ENCODE measurements at places on chromosomes 6 and 20.

DNA sequence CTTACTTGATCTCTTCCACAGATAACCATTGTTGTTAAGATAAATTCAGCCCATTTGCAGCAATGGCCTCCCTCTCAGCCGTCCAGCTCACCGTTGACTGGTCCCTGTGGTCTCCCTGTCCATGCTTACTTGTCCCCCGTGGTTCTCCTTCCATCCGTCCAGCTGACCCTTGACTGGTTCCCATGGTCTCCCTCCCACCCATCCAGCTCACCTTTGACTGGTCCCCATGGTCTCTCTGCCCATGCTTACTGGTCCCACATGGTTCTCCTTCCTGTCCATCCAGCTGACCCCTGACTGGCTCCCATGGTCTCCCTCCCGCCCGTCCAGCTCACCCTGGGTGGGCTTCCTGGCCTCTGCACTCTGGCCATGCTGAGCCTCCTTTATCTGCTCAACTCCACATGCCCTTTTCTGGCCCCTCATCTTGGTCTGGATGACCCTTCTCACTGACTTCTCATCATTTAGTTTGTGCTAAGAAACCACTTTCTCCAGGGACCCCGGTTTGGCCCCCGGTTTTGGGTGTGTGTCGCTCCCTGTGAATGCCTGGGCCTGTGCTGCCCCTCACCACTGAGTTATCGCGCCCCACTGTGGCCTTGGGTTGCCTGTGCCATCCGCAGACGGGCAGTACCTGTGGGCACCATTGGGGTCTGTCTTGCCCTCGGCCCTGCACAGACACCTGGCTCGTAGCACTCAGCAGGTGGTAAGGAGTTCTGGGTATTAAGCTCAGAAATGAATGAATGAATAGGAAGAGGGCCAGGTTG lies 146.4 kb downstream of the ERMARD start:
- no peak for DNase-seq

DNA sequence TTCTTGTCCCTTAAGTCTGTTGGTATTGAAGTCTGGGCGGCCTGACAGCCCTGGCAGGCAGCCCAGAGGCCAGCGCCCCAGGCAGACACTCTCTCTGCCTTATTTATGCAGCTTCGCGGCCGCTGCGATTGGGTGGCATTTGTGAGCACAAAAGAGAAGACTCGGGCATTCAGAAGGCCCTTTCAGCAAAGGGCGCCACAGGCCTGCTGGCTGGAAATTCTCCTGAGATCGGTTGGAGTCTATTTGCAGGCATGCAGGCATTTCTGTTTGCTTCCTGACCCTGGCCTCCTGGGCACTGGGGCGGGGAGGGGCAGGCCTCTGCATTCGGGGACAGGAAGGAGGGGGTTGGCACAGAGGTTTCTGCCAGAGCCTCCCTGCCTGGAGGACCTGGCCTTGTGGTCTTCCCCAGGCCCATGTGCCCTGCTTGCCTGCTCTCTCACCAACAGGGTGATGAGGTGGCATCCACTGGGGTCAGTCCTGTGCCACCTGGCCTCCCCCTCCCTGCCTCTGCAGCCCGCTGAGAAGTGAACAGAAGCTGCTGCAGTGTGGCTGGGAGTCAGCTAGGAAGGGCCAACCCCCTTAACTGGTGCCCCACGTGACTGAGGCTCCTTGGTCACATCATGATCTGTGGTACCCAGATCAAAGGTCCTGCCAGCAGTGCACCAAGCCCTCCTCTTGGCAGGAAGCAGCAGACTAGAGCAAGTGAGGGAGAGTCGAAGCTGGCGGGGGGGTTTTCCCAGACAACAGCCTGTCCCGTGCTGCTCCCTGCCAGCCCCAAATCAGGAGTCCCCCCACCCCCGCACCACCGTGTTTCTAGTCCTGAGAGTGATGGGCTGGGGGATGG lies 16.6 kb upstream of the CCDC167 start:
- no peak for DNase-seq

DNA sequence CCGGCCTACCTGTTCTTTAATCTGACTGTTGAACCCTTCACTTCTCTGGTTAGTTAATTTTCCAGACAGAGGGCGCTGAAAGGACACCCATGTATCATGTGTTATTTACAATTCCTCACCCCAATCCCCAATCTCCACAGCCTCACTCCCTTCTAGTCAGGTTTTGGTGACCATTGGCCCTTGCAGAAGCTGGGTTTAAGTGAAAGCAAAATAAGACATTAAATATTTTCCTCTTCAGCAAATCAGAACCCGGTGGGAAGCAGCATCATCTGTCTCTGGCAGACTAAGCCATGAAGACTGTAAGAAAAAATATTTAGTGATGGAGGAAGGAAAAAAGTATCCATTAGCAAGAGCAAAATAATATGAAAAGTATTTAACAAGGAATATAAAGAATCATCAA lies 9.4 kb upstream of the HLA-DQA1 start:
- peak; percentile 13 for DNase-seq

DNA sequence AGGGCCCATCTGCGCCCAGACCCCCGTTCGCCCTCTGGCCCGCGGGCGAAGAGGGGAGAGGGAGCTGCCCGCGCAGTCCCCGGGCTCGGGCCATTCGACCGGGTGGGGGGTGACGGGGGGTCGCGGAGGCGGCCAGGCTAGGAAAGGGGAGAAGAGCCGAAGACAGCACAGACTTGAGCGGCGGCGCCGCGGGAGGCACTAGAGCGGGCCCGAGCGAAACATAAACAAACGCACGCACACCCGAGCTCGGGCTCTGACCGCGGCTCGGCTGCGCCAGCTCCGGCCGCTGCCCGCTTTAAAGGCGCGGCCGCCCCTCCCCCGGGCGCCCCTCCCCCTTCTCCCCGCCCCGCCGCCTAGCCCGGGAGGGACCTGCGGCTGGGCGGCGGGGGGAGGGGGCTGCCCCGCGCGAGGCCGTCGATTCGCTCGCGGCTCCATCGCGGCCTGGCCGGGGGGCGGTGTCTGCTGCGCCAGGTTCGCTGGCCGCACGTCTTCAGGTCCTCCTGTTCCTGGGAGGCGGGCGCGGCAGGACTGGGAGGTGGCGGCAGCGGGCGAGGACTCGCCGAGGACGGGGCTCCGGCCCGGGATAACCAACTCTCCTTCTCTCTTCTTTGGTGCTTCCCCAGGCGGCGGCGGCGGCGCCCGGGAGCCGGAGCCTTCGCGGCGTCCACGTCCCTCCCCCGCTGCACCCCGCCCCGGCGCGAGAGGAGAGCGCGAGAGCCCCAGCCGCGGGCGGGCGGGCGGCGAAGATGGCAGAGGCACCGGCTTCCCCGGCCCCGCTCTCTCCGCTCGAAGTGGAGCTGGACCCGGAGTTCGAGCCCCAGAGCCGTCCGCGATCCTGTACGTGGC lies at the start of gene FOXO3:
Gene FOXO3, plus strand, starts transcription at position 455 of the 846 bp plus-strand sequence. Its CDS starts 292 bp downstream, at position 747.
- DNase-seq = peak; percentile 87

DNA sequence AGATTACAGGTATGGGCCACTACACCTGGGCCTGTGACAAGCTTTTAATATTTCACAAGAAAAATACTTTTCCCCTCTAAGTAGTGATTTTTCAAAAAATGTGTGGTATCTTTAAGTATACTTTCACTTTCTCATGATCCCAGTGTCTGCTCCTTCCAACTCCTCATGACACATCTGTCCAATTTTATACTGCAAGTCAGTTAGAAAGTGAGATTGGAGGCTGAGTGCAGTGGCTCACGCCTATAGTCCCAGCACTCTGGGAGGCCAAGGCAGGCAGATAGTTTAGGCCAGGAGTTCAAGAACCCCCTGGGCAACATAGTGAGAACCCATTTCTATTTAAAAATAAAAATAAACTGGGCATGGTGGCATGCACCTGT lies 20.2 kb downstream of the PIM1 start:
- no peak for DNase-seq
